Fibroblast of skin of abdomen (primary cell): ENCODE measurements at places on chromosomes 16 and 17.

DNA sequence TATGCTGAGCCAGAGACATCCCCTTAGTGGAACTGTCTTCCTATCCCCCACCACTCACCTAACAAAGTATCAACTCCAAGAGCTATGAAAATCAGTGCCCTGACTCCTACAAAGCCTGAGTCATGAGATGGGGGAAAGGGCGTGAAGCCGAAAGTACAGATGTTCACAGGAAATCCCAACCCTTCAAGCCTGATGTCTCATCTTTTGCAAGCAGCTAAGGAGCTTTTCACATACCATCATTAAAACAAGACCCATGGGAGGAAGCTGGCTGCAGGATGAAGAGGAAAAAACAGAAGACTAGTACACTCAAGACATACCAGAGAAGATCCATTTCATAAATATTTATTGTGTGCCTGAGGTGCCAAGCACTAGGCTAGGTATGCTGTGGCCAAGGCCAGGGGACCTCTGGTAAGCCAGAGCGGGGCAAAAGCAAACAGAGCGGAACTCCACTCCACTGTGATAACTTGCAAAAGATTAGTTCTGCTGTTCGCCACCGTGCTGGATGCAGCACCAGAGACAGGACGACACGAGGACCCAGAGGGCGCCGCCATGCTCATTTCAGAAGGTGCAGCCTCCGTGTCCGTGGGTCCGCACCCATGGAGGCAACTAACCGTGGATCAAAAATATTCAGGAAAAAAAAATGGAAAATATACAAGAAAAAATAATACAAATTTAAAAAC is 4.5 kb upstream of the MNT start:
- peak; percentile 89 for DNase-seq

- DNase-seq: no peak
These were observed 97.9 kb downstream of the MAP2K4 start for GRCh38 chr17:12118617-12119016.

DNA sequence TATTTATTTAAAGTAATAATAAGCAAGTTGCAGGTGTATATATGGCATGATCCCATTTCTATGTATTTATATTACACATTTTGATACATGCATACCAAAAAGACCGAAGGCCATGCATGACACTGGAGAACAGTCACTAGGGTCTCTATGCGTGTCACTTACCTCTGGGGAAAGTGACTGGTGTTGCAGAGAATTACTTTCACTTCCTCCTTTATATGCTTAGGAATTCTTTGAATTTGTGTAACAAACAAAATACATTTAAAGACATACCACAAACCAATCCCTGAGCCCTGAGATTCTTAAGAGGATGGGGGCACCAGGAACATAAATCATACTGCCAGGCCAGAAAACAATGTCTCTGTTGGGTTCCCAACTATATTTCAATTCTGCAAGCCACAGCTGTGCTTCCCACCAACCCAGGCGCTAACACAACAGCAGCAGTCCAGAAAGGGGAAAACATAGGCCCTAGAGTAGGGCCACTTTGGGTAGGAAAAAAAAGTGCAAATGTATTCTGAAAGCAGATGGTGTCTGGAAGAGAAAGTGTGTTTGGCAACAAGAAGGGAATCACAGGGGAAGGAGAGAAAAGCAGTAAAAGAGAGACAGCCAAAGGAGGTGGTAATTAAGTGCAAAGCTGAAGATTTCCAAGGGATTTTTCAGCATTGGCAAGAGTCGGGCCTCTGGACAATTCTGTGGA is 24.5 kb upstream of the HYDIN start:
- no peak for DNase-seq

DNA sequence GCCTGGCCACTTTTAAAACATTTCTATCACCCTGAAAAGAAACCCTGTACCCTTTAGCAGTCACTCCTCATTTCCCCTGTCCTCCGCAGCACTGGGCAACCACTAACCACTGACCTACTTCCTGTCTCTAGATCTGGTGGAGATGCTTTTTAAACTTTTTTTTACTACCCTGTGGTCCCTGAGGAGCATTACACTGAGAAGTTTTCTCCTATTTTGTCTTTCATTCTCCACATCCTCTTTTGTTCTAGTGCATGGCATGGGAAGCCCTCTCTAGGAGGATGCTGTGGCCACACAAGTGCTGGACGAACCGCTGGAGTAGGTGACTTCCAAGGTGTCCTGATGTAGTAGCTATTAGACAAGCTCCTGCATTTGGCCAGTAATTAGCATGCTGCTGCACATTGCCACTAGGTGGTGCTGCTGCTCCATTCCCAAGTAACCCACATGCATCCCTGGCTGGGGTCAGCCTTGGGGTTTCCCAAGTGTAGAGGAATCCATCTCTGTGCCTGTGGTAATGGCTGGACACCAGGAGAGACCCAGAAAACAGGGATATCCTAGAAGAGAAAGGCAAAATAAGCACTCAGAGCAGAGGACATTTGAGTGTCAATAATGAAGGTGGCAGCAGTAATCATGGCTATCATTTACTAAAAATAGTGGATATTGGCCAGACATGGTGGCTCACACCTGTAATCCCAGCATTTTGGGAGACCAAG is 143.8 kb upstream of the CRHR1 start:
- DNase-seq: peak; percentile 68

DNA sequence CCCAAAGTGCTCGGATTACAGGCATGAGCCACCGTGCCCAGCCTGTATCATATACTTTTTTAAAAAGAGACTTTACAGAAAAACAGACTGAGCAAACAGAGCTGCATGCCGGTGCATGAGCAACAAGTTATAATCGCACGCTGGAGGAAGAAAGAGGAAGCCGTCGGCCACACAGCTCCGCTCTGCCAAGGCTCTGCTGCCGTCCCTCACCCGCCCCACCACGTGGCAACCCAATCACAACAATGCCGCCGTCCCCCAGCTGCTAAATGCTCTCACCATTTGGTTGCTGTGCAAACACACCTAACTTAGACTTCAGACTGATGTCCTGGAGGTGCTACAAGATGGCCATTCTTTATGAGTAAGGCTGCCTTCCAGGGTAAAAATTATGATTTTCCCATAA is 83.5 kb downstream of the ADCY9 start:
- peak; percentile 26 for DNase-seq

DNA sequence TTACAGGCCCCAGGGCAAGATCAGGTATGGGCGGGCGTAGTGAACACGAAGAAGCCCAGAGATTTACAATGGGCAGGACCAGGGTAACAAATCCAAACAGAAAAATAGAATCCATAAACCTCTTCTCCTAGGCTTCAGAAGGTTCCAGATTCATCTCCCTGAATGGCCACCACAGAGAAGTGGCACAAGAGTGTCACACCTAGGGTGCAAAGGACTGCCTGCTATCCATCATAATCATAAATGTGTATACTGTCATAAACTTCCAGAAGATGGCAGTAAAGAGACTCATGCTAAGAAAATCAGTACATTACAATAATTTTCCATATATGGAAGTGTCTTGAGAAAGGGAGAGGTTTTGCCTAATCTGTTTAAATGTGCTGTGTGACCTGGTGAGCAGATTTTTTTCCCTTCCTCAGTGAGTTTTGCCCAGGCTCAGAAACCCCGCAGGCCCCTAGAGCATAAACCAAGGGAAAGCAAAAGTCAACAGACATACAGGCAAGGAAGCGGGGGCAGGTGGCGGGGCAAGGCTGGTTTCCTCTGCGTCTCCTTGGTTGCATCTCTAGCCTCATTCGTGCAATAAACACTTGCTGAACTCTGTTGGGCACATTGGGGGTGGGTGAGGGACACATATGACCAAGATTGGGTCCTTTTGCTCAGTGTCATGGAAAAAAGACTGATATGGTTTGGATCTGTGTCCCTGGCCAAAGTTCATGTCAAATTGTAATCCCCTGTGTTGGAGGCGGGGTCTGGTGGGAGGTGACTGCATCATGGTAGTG is 92.0 kb upstream of the CDH5 start:
- DNase-seq: peak; percentile 50
